Calu3 (cell line): ENCODE measurements at places on chromosomes 6 and 20. TPM values are rescaled to one million over a fixed set of nuclear protein-coding genes. Genes with fewer than 3 reads are reported as not detected.

Gene ARMC2
- 4.5 and 7.1 TPM in 2 replicates for total RNA-seq

Gene TREM1
- total RNA-seq = 1.2 and 1.4 TPM in 2 replicates

Gene SAMD3
- not detected in 2 replicates for total RNA-seq

Gene HLA-DQB1
- total RNA-seq = 139 and 190 TPM in 2 replicates

Gene VPS16
- 22.2 and 25.9 TPM in 2 replicates for total RNA-seq

Gene FNDC11
- total RNA-seq = 0.24 TPM in 1 of 2 replicates, not detected in the other

Gene CST4
- not detected in 2 replicates for total RNA-seq

Gene CNKSR3
- total RNA-seq = 4.0 and 4.7 TPM in 2 replicates

Gene RAMACL
- 1.3 and 2.2 TPM in 2 replicates for total RNA-seq

Gene MTFR2
- 7.0 and 7.7 TPM in 2 replicates for total RNA-seq

Gene EYA4
- 38.8 and 55.1 TPM in 2 replicates for total RNA-seq

Gene SLC44A4
- total RNA-seq = 185 and 238 TPM in 2 replicates

Gene BTNL2
- not detected in 2 replicates for total RNA-seq

Gene ZKSCAN3
- 7.3 and 7.8 TPM in 2 replicates for total RNA-seq

Gene KHDC1L
- not detected in 2 replicates for total RNA-seq

Gene MOXD1
- total RNA-seq = 13.2 and 13.6 TPM in 2 replicates

Gene PNLDC1
- total RNA-seq = 0.52 and 0.71 TPM in 2 replicates

Gene MAP3K5
- total RNA-seq = 15.3 and 15.8 TPM in 2 replicates

Gene BNIP5
- 0.88 and 0.94 TPM in 2 replicates for total RNA-seq

Gene TREM2
- total RNA-seq = not detected in 2 replicates

Gene CCDC170
- total RNA-seq = 0.26 TPM in 1 of 2 replicates, not detected in the other

Gene DBNDD2
- total RNA-seq = 105 and 113 TPM in 2 replicates

Gene EZR
- 935 and 954 TPM in 2 replicates for total RNA-seq

Gene SLC22A3
- 3.3 and 8.1 TPM in 2 replicates for total RNA-seq

Gene GRM1
- total RNA-seq = 0.12 TPM in 1 of 2 replicates, not detected in the other

Gene OR2H2
- not detected in 2 replicates for total RNA-seq

Gene GGTLC1
- total RNA-seq = not detected in 2 replicates

Gene MOG
- not detected in 2 replicates for total RNA-seq

Gene LYRM4
- 16.5 and 18.5 TPM in 2 replicates for total RNA-seq

Gene RAB23
- 10.9 and 11.0 TPM in 2 replicates for total RNA-seq

Gene NT5DC1
- total RNA-seq = 45.2 and 61.9 TPM in 2 replicates

Gene UNC5CL
- total RNA-seq = 10.6 and 15.9 TPM in 2 replicates

Gene TCP11
- total RNA-seq = not detected in 2 replicates

Gene SH3BGRL2
- total RNA-seq = 44.3 and 46.1 TPM in 2 replicates

Gene PTCHD4
- total RNA-seq = not detected in 2 replicates

Gene PAK5
- 0.07 TPM in 1 of 2 replicates, not detected in the other for total RNA-seq

Gene CRISP2
- total RNA-seq = not detected in 2 replicates
